Astrocyte of the hippocampus (primary cell): ENCODE measurements at places on chromosomes 13 and 19.

DNA sequence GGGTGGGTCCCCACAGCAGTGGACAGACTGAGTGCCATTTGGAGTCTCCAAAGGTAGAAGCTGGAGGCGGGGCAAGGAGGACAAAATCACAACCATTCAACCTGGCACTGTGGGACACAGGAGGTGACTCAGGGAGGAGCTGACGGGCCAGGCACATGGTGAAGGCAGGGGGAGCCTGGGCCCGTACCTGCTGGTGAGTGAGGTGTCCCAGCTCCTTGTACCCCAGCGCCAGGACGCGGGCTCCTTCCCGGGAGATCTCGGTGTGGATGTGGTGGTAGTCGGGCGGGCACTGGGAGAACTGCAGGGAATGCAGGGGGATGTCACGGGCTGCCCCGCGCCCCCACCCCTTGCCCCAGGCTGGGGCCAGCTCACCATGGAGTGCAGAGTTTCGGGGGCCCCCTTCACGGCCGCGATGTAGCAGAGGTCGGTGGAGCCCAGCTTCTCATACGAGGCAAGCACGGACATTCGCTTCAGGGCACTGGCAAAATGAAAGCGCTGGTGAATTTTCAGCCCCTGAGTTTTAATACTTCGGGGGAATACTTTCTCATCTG is 9.8 kb downstream of the ATP13A1 start:
- no peak for DNase-seq

GRCh38 chr13:24892829-24893228 is 128.9 kb downstream of the RNF17 start:
- peak; percentile 34 for DNase-seq

GRCh38 chr13:109361562-109362289 is 424.7 kb downstream of the IRS2 start:
- DNase-seq: no peak

DNA sequence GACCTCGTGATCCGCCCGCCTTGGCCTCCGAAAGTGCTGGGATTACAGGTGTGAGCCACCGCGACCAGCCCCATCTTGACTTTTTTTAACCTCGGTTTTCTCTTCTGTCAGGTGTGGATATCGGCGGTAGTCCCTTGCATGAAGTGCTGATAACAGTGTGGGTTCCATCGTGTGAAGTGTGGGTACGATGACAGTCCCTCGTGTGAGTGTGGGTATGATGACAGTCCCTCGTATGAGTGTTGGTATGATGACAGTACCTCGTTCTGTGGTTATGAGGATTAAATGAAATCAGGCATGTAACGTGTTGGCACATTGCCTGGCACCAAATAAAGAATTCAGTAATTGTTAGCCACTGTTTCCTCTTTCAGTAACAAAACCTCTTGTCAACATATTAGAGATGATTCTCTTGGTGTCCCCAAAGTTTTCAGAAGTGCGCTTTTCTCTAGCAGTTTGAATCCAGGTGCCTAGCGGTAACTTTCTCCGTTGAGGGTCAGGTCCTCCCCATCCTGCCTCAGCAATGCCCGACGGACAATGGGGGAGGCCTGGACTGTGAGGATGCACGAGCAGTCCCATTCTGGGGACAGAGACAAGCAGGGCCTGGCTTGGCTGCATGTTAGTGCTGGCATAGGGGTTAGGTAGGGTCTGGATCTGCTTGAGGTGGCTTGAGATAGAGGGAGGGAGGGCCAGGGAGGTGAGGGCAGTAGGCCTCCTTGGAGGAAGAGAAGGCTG is 15.3 kb downstream of the GATAD2A start:
- peak; percentile 75 for DNase-seq

GRCh38 chr13:32340914-32341313 is 25.6 kb downstream of the BRCA2 start:
- no peak for DNase-seq

- no peak for DNase-seq
These were observed 92.6 kb downstream of the RAP2A start for GRCh38 chr13:97526556-97526955.

- DNase-seq: no peak
These were observed 48.6 kb downstream of the FOXO1 start for GRCh38 chr13:40617801-40618356.

GRCh38 chr19:16885166-16885565 is 3.6 kb upstream of the F2RL3 start:
- DNase-seq: no peak

DNA sequence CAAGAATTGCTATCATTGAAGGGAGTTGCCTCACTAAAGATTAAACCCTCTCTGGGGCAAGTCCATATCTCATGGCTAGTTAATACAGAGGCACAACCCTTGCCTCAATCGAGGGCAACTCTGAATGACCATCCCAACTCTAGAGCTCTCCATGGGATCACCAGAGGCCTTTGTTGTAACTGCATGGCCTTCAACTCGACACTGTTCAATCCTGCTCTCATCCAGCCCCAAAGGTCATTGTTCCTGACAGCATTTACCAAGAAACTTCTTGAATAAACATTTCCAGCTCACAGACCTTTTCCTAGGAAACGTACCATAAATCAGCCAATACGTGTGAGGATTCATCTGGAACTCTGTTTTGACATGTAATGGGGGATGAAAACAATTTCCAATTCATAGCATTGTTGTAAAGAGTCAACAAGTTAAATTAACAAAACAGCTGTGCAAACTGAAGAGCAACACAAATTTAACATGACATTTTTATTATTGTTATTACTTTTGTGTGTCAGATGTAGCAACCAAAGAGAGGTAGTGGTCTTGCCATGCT is 452.7 kb downstream of the SUCLA2 start:
- DNase-seq: no peak

DNA sequence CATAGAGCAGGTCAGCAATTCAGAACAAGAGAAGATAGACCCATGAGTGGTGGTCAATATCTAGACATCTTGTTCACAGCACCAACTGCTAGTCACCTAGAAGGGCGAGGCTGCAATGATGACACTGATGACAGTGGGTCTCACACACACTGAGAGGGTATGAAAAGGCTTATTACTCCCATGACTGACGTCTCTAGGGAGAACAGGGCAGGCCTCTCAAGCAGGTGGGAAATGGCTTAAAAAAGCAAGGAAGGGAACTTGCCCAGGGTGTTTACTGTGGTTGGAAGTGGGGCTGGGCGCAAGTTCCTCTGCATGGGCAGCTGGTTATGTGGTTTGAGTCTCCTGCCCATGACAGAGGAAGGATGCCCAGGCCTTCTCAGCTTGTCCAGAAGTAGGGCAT is 33.8 kb downstream of the ZNF44 start:
- no peak for DNase-seq

- peak; percentile 57 for DNase-seq
These were observed 3.2 kb upstream of the LGALS13 start for GRCh38 chr19:39599116-39599515.

- DNase-seq: peak; percentile 5
These were observed 32.3 kb upstream of the UQCRFS1 start for GRCh38 chr19:29245215-29245614.

DNA sequence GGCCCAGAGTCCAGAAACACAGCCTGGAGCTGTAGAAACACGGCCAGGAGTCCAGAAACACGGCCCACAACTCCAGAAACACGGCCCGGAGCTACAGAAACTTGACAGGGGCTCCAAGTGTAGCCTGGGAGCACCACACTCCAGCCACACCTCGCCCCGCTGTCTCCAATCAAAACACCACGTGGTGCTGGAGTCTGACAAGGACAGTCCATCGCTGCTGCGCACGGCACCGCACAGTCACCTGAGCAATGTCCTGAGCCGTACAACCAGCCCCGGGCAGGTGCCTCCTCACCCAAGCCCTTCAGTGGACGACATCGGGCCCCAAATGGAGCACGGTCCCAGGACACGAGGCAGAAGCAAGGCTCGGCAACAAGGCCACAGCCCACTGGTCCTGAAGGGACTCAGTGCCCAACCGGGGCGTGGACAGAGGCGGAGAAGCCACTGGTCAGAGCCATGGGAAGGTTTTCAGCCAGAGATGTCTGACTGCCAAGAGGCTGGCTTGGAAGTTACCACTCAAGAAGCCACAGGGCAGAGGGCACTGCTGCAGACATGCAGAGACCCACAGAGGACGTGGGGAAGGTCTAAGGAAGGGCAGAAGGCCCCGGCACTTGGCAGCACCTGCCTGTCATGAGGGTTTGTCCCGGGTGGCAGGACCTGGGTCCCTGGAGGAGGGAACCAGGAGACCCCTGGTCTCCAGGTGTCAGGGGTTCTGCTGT is 19.7 kb upstream of the PLPP2 start:
- no peak for DNase-seq

- DNase-seq: peak; percentile 45
These were observed 350.5 kb downstream of the KCNRG start for GRCh38 chr13:50365408-50366391.

DNA sequence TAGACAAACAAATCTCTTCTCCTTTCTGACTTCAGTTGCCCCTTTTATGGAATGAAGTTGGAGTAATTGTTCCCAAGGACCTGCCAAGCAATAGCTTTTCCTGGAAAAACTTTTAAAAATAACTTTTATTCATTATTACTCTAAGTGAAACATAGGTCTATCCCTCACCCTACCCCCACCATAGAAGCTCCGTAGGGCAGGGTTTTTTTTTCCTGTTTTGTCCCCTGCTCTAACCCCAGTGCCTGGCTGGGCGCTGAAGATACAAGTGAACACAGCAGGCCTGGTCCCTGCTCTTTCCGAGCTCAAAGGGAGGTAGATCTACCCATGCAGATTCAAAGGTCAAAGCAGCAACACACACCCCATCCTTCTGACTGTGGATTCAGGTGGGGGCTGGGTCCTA is 8.7 kb upstream of the GNG8 start:
- no peak for DNase-seq

GRCh38 chr13:50635504-50635903 is 208.0 kb downstream of the DLEU7 start:
- DNase-seq: no peak

DNA sequence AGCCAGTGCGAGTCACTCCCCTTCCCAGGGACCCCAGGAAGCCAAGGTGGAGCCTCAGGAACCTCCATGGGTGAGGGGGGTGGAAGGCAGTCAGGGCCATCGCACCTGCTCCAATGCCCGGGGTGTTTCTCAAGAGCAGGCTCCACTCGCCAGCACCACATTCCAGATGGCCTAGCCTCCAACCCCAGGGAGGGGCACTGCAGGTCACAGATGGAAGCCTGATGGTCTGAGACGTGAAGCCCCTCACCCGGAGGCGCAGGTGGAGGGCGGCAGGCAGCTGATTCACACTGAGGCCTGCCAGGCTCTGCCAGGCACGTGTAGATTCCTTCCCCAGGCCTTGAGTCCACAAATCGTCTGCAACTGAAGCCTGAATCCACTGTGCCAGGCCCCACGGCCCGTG is 23.0 kb upstream of the ISYNA1 start:
- DNase-seq: no peak

DNA sequence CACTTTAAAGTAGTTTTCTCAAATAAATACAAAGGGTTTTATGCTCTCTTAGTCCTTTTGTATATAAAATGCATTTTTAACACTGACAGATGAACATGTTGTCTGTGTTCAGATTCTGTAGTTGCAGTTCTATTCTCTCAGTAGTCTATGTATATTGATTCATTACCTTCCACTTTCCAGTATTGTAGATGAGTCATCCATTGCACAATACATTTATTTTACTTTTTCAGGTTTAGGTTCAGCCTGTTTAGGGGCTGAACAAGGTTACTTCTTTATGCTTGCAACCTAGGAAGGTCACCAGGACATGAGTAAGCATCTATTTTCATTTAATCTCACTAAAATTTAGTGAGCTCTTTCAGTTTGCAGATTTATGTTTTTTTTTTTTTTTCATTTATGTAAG is 173.6 kb downstream of the NALCN start:
- DNase-seq: no peak

GRCh38 chr19:364496-365287 is 20.1 kb upstream of the MIER2 start:
- no peak for DNase-seq

- DNase-seq: peak; percentile 30
These were observed 21.6 kb downstream of the MAST3 start for GRCh38 chr19:18119013-18119716.

DNA sequence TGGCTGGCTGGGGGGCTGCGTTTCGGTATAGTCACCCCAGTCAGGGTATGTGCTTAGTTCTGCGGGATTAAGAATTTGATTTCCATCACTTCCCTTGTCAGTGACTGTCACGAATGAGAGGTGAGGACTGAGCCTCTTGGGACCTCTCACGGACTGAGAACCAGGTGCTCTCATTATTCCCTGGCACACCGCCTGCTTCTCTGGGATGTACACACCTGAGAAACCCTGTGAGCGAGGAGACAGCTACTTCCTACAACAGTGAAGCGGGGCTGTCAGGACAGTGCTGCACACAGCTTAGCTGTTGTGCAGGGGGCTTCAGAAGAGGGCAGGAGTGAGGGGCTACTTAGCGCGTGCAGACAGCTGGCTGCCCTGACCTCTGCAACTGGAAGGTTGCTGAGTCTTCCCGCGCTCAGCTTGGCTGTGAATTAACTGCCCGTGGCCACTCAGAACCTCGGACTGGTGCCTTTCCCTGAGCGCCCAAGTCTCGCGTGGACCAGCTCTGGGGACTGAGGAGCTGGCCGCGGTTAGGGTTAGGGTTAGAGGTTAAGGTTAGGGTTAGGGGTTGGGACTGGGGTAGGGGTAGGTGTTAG is 65.3 kb upstream of the MCF2L start:
- DNase-seq: no peak

- DNase-seq: no peak
These were observed 29.2 kb upstream of the FGF9 start for GRCh38 chr13:21641629-21642028.

DNA sequence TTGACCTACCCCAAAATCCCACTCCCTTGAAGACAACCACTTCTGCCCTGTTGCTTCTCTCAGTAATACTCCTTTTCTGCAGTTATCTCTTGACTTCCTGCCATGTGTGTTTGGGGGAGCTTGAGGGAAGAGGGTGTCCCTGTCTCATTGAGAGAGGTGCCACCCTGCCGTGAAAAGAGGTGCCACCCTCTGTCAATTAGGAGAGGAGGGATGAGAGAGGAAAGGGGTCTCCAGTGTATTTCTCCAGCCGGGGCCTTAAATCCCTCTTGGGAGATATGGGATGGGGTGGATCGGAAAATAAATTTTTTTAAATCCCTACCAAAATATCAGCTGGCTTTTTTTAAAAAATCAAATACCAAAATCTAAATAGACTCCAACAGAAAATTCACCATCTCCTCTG is 16.5 kb downstream of the PLD3 start:
- no peak for DNase-seq

GRCh38 chr19:56066152-56067023 is 54.7 kb downstream of the ZNF787 start:
- DNase-seq: peak; percentile 75

GRCh38 chr13:30577401-30577852 is 40.3 kb upstream of the USPL1 start:
- peak; percentile 83 for DNase-seq

GRCh38 chr19:7113233-7113632 is 43.7 kb downstream of the ZNF557 start:
- DNase-seq: no peak

GRCh38 chr13:76379341-76380105 is 506.7 kb downstream of the KCTD12 start:
- no peak for DNase-seq

GRCh38 chr13:33548069-33548468 is 262.5 kb upstream of the STARD13 start:
- no peak for DNase-seq

- no peak for DNase-seq
These were observed 7.4 kb upstream of the TBXA2R start for GRCh38 chr19:3613818-3614661.
